Naive thymus-derived CD4-positive, alpha-beta T cell (primary cell): ENCODE measurements at places on chromosomes 11 and 22. TPM values are rescaled to one million over a fixed set of nuclear protein-coding genes. Genes with fewer than 3 reads are reported as not detected.

- H3K4me3 ChIP-seq = no peak overlapping the region
- no peaks in the 10 kb centered on the region for H3K36me3 ChIP-seq
- H3K27me3 ChIP-seq = no peaks in the 10 kb centered on the region
These were observed 24.8 kb upstream of the POU2AF2 start for GRCh38 chr11:111220721-111221120.

- H3K27me3 ChIP-seq = no peaks in the 10 kb centered on the region
- H3K27ac ChIP-seq = no peak overlapping the region
- DNase-seq = no peak
- H3K4me3 ChIP-seq = no peak overlapping the region
- no peaks in the 10 kb centered on the region for H3K4me1 ChIP-seq
These were observed 52.3 kb upstream of the BMAL1 start for GRCh38 chr11:13225038-13226001.

- no peaks in the 10 kb centered on the region for H3K36me3 ChIP-seq
- H3K27ac ChIP-seq = no peak overlapping the region
- H3K4me1 ChIP-seq = peaks cover 46% of the 10 kb centered on the region
- DNase-seq = no peak
- H3K27me3 ChIP-seq = no peaks in the 10 kb centered on the region
These were observed 2.1 kb upstream of the AHNAK start for GRCh38 chr11:62548545-62549335.

The DEUP1 gene
- total RNA-seq = not detected

The USH1C gene
- not detected in 2 replicates for total RNA-seq

DNA sequence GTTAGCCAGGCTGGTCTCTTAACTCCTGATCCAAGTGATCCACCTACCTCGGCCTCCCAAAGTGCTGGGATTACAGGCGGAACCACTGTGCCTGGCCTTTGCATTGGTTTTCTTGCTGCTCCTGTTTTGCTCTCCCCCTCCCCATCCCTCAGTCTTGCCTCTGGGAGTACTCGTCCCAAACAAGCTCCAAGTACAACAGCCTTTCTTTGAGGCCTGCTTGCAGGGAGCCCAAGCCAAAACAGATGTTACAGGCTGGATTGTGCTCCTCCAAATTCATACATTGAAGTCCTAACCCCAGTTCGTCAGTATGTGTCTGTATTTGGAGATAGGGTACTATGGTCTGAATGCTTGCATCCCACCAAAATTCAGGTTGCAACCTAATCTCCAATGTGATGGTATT, 8.6 kb downstream of the IGLL1 start:
- no peaks in the 10 kb centered on the region for H3K36me3 ChIP-seq
- no peak overlapping the region for H3K27ac ChIP-seq
- no peaks in the 10 kb centered on the region for H3K4me1 ChIP-seq
- H3K27me3 ChIP-seq = no peaks in the 10 kb centered on the region
- no peak overlapping the region for H3K4me3 ChIP-seq
